Vein endothelial cell (primary cell): ENCODE measurements at places on chromosomes 12 and 14. TPM values are rescaled to one million over a fixed set of nuclear protein-coding genes. Genes with fewer than 3 reads are reported as not detected.

Gene POU6F1
- 2.9 and 5.6 TPM in 2 replicates for total RNA-seq

Gene IL26
- total RNA-seq: not detected in 2 replicates

Gene RNASE3
- total RNA-seq: not detected in 2 replicates

Gene CCNB1IP1
- 35.0 and 35.9 TPM in 2 replicates for total RNA-seq

Gene ACOT6
- 0.29 TPM in 1 of 2 replicates, not detected in the other for total RNA-seq

Gene NKX2-1
- total RNA-seq: not detected in 2 replicates

Gene LTBR
- total RNA-seq: 108 and 135 TPM in 2 replicates
